ENCODE measurements at places on chromosomes 7 and 10.

- no peak for DNase-seq
These were observed 18.9 kb upstream of the NRP1 start for GRCh38 chr10:33353334-33353733.

DNA sequence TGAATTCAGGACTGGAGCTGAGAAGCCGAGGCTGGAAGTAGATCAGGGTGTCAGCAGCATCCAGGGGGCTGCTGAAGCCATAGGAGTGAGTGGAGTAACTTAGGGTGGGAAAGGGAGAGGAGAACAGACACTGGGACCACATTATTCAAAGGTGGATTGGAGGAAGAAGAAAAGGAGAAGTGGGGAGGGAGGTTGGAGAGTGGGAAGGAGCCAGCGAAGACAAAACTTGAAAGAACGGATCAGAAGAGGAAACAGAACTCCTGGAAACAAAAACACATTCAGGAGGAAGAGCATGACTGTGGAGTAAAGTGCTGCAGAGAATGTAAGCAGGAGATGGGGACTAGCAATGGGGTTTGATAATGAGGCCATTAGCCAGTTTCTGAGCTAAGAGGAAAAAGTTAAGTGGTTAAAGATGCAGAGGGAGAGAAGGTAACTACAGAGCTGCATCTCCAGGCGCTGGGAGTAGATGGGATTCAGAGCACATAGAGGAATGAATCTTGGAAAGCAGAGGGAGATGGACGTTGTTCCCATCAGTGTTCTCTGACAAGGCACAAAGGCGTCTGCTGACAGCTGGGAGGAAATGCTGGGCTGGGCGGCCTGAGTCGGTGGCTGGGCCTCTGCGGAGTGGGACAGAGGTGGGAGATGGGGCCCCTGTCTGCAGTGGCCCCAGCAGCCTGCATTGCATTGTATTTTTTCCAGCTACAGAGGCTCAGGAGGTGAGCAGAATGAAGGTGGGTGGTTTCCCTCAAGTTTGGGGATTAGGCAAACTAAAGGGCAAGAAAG, 63.1 kb upstream of the LEP start:
- no peak for DNase-seq

GRCh38 chr10:103064956-103065355, 128.1 kb downstream of the NT5C2 start:
- DNase-seq, result no peak

DNA sequence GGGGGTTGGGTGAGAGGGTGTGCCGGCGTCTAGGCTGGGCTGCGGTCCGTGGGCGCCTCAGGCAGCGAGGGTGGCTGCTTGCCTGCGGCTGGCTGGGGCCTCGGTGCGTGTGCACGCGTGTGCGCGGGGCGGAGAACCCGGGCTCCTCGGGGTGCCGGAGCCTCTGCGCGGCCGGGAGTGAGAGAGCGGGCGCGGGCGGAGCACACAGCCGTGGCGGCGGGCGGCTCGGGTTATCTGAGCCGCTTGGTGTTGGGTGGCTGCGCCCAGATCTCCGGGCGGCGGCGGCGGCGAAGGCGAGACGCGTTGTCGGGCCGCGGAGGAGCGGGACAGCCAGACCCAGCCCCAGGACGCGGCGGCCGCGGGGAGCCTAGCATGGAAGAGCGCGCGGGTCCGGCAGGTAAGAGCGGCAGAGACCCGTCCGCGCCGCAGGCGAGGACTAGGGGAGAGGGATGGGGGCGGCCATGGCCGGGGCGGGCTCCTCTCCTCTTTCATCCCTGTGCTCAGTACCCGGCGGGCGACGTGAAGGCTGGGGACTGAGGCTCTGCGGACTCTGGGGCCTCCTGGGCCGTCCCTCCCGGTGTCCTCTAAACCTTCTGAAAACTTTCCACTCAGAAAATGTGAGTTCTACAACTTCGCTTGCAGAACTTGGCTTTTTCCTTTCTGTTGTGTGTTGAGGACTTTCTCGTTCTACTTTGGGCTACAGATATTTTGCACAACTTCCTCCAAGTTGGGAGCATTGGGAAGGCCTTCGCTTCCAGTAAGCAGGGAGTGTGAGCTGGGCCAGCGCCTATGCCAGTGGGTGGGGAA, 9.8 kb upstream of the PAX2 start:
- no peak for DNase-seq

GRCh38 chr10:34076443-34076842, 738.7 kb downstream of the PARD3 start:
- DNase-seq, result no peak

Measured in activated gamma-delta T cell (primary cell).